ENCODE measurements at places on chromosomes 16 and 17. TPM values are rescaled to one million over a fixed set of nuclear protein-coding genes. Genes with fewer than 3 reads are reported as not detected.

DNA sequence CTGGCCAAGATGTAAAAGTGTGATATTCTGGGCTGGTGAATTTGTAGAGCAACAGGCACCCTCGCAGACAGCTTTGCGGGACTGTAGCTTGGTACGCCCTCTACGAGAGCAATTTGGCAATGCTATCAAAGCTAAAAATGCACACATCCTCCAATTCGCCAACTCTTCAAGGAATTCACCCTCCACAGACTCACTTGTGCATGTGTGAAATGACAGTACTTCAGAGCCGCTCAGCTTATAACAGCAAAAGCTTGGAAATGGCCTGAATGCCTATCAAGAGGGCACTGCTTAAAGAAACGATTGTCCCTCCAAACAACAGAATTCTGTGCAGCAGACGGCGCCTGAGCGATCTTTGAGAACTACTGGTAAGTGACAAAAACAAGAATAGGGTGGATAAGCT, 130.8 kb downstream of the SDK2 start:
- no peak overlapping the region for H3K4me3 ChIP-seq
- DNase-seq = no peak
- H3K27me3 ChIP-seq = no peaks in the 10 kb centered on the region
- H3K27ac ChIP-seq = no peak overlapping the region
- no peaks in the 10 kb centered on the region for H3K36me3 ChIP-seq

GRCh38 chr16:78390092-78390491, 290.6 kb downstream of the WWOX start:
- no peak overlapping the region for H3K27ac ChIP-seq
- no peak overlapping the region for H3K4me3 ChIP-seq
- H3K4me1 ChIP-seq = no peaks in the 10 kb centered on the region
- no peaks in the 10 kb centered on the region for H3K36me3 ChIP-seq
- no peaks in the 10 kb centered on the region for H3K27me3 ChIP-seq

DNA sequence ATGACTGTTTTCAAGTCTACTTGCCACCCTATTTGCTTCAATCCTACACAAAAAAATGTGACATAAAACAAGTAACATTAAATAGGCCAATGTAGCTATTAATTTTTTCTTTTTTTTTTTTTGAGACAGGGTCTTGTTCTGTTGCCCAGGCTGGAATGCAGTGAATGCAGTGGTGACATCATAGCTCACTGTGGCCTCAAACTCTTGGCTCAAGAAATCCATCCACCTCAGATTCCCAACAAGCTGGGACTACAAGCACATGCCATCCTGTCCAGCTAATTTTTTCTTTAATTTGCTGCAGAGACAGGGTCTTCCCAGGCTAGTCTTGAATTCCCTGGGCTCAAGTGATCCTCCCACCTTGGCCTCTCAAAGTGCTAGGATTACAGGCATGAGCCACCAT, 29.4 kb downstream of the ANKFY1 start:
- DNase-seq = no peak
- H3K4me3 ChIP-seq = no peak overlapping the region
- peaks cover 1% of the 10 kb centered on the region for H3K36me3 ChIP-seq
- no peak overlapping the region for H3K27ac ChIP-seq
- H3K4me1 ChIP-seq = no peaks in the 10 kb centered on the region

Gene KCNJ2
- total RNA-seq = 10.0 TPM

Gene CMTM2
- total RNA-seq = not detected

Gene KRT12
- not detected for total RNA-seq

GRCh38 chr16:11254913-11255736, 879 bp downstream of the SOCS1 start:
- peaks cover 43% of the 10 kb centered on the region for H3K4me1 ChIP-seq
- no peak for DNase-seq
- H3K36me3 ChIP-seq = 0 out of 2 replicates have a peak, but pooled peaks cover 3% of the 10 kb centered on the region
- H3K27ac ChIP-seq = peak overlapping the region; percentile 71
- H3K4me3 ChIP-seq = peak overlapping the region; percentile 91

DNA sequence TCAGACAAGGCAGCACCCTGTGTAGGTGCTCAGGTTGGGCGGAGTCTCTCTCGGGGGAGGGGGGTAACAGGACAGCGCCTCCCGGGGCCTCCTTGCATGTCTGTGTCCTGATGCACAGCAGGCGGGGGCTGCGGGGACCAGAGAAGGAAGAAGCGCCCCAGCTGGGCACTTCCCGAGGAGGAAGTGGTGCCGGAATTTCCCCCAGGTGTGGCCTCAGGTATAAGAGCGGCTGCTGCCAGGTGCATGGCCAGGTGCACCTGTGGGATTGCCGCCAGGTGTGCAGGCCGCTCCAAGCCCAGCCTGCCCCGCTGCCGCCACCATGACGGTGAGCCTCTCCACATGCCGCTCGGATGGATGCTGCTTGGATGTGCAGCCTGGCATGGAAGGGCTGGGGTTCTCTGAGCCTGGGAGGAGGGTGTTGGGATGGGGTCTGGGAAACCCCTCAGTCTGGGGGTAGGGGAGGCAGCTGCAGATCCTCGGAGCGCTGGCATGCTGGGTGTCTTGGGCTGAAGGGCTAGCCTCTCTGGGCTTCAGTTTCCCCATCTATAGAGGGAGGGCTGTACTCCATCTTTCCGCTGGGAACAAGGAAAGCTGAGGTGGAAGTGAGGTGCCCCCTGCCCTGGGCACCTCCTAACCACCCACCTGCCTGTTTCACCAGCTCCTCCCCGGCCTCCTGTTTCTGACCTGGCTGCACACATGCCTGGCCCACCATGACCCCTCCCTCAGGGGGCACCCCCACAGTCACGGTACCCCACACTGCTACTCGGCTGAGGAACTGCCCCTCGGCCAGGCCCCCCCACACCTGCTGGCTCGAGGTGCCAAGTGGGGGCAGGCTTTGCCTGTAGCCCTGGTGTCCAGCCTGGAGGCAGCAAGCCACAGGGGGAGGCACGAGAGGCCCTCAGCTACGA, at the start of gene IL17C:
Gene IL17C, plus strand, starts transcription at position 250 of the 908 bp plus-strand sequence. Its CDS starts 70 bp downstream, at position 320.
- H3K27ac ChIP-seq = no peak within 1 kb of the TSS
- peaks cover 26% of the 10 kb centered on the region for H3K4me1 ChIP-seq
- H3K4me3 ChIP-seq = no peak within 1 kb of the TSS
- no peaks in the 10 kb centered on the region for H3K36me3 ChIP-seq

GRCh38 chr16:641326-642188, at the start of gene MCRIP2:
Gene MCRIP2 (plus strand): TSS chr16:641828. CDS start chr16:641992, 164 bp downstream.
- peaks cover 13% of the 10 kb centered on the region for H3K4me1 ChIP-seq
- H3K4me3 ChIP-seq = peak within 1 kb of the TSS; percentile 98
- peak within 1 kb of the TSS; percentile 83 for H3K27ac ChIP-seq
- no peaks in the 10 kb centered on the region for H3K36me3 ChIP-seq

- H3K27ac ChIP-seq = no peak overlapping the region
- no peaks in the 10 kb centered on the region for H3K27me3 ChIP-seq
- no peak overlapping the region for H3K4me3 ChIP-seq
- H3K36me3 ChIP-seq = no peaks in the 10 kb centered on the region
These were observed 124.0 kb downstream of the MYO1D start for GRCh38 chr17:32752934-32753333.

DNA sequence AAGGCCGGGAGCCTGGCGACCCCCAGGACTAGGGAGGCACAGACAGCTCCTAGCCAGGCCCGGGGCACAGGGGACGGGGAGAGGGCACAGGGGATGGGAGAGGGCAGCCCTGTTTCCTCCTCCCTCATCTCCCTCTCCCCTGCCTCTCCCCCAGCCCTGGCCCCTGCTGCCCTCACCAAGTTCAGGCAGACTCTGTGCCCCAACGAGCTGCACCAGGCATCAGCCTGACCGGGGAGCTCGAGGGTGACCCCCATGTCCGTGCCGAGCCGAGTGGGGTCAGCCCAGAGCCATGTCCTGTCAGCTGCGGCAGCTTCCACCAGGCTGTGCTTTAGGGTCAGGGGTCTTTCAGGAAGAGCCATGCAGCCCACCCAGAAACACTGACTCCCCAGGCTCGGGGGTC, 6.0 kb downstream of the CDH15 start:
- H3K27me3 ChIP-seq = no peaks in the 10 kb centered on the region
- H3K4me1 ChIP-seq = no peaks in the 10 kb centered on the region
- DNase-seq = no peak
- H3K4me3 ChIP-seq = no peak overlapping the region
- no peaks in the 10 kb centered on the region for H3K36me3 ChIP-seq

Gene CDH1
- 42.7 TPM for total RNA-seq

DNA sequence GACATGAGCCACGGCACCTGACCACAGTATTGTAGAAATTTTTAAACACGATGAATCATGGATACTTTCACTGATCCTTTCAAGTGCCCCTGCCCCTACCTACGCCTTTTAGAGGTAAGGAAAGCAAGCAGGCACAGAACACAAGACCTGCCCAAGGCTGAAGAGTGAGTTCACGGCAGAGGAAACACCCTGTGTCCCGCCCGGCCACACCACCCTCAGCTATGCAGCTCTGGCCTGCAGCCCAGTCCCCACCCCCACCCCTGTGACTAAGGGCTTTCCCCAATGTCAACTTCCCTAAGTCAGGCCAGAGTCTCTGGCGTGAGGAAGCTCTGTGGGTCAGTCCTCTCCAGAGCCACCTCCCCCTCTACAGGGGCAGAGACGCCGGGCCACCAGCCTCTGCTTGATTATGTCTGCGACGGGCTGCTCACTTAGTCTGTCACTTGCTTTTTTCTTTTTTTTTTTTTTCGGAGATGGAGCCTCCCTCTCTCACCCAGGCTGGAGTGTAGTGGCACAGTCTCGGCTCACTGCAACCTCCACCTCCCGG, 8.4 kb downstream of the SLC16A5 start:
- no peak overlapping the region for H3K4me3 ChIP-seq
- H3K4me1 ChIP-seq = no peaks in the 10 kb centered on the region
- no peaks in the 10 kb centered on the region for H3K27me3 ChIP-seq
- H3K27ac ChIP-seq = no peak overlapping the region

Gene PPY
- not detected for total RNA-seq

Gene OR4D1
- not detected for total RNA-seq

Gene NLRC3
- 18.2 TPM for total RNA-seq

DNA sequence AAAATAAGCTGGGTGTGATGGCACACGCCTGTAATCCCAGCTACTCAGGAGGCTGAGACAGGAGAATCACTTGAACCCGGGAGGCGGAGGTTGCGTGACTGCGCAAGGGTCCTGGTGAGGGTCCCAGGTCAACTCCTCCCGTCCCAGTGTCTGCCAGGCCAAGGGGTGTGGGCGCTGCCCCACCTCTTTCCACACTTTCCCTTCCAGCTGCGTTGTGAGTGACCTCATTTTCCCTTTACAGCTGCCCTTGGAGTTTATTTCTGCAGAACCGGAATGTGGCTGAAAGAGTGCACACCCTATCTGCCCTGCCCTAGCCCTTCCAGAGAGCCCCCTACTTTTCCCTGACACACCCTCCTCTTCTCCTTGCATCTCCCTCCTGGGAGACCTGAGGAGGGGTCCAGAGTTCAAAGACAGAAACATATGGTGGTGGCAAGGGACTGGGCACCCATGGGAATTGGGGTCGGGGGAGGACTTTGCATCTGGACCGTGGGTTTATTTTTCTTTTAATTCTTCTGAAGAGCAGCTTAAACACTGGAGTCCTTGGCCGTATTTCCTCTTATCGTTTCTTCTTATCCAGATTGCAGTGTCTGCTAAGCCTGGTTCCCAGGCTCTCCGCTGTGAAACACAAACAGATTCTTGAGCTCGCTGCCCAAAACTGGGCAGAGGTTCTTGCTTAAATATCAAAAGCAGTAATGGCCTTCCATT, 20.9 kb downstream of the MRC2 start:
- no peaks in the 10 kb centered on the region for H3K36me3 ChIP-seq
- peaks cover 10% of the 10 kb centered on the region for H3K4me1 ChIP-seq
- no peak overlapping the region for H3K27ac ChIP-seq

Gene STH
- not detected for total RNA-seq

DNA sequence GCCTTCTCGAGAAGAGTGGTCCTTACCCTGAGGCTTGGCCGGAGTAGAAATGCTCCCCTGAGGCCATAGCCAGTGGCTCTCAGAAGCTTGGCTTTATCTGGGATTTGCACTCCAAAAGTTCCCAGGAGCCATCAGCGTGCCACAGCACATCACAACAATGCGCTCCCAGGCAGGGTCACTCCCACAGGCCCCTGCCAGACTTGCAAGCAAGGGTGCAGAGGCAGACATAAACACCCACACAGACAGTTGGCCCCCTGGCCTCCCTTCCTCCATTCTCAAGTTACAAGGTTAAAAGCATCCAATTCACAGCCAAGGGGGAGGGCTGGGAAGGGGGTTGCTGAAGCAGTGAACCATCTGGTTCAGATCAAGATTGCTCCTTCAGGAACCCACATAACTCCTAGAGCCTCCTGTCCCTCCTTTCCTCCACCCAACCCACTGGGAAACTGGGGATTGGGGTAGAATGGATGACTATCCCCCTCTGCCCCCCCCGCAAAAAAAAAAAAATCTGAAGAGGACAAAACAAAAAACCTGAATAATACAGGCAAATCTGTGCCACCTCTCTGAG, 1.8 kb downstream of the ST3GAL2 start:
- H3K27me3 ChIP-seq = no peaks in the 10 kb centered on the region
- peak overlapping the region; percentile 71 for H3K27ac ChIP-seq
- H3K4me3 ChIP-seq = peak overlapping the region; percentile 88
- peaks cover 40% of the 10 kb centered on the region for H3K4me1 ChIP-seq
- DNase-seq = no peak

DNA sequence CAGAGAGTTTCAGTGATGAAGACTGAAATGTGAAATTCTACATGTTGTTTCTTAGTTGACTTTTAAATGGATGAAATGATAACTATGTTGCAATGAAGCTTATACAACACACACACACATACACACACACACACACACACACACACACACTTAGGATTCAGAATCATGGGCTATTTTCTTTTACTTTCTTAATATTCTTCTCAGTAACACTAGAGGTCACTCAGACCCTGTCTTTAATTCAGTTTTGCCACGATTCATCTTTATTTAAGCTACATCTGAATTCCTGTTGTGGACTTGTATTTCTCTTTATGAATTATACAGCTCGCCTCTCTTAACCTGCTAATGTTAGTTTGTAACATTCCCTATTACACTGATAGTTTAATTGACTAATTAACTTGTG, 109.6 kb upstream of the GOT2 start:
- no peaks in the 10 kb centered on the region for H3K36me3 ChIP-seq
- no peaks in the 10 kb centered on the region for H3K27me3 ChIP-seq
- peak; percentile 12 for DNase-seq
- no peak overlapping the region for H3K27ac ChIP-seq
- no peaks in the 10 kb centered on the region for H3K4me1 ChIP-seq

Gene CTCF
- total RNA-seq = 42.7 TPM

GRCh38 chr16:84729716-84730320, 30.0 kb downstream of the USP10 start:
- peaks cover 1% of the 10 kb centered on the region for H3K36me3 ChIP-seq
- H3K27ac ChIP-seq = peak overlapping the region; percentile 83
- DNase-seq = no peak
- H3K4me3 ChIP-seq = peak overlapping the region; percentile 49
- no peaks in the 10 kb centered on the region for H3K27me3 ChIP-seq

- H3K27ac ChIP-seq = peak overlapping the region; percentile 81
- peaks cover 65% of the 10 kb centered on the region for H3K4me1 ChIP-seq
- DNase-seq = peak; percentile 94
- H3K4me3 ChIP-seq = no peak overlapping the region
- no peaks in the 10 kb centered on the region for H3K27me3 ChIP-seq
- H3K36me3 ChIP-seq = no peaks in the 10 kb centered on the region
These were observed 19.3 kb downstream of the CDH1 start for GRCh38 chr16:68756239-68756915.

DNA sequence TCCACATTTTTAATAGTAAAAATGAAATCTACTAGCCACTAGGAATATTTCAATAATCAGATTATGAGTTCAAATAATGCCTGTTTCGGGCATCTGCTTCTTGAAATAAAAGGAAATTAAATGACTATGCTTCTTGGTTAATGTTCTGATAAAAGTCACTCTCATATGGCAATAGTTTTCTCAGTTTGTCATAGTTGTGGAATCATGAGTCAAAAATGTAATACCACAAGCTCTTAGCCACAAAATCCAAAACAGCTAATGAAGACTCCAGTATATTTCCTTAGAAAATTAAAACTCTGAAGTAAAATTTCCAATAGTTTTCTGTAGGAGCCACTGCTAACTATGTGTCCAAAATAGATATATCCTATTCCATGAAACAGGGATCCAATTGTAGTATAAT, 676.3 kb upstream of the CDH8 start:
- H3K4me3 ChIP-seq = no peak overlapping the region
- no peak overlapping the region for H3K27ac ChIP-seq
- H3K36me3 ChIP-seq = no peaks in the 10 kb centered on the region
- no peaks in the 10 kb centered on the region for H3K27me3 ChIP-seq

Gene ZNF597
- 2.0 TPM for total RNA-seq
